Left ventricle myocardium superior (tissue), 1 donor: ENCODE measurements at places on chromosomes 11 and 22. TPM values are rescaled to one million over a fixed set of nuclear protein-coding genes. Genes with fewer than 3 reads are reported as not detected.

- DNase-seq = no peak
Measured at GRCh38 chr11:48073031-48073861, 92.9 kb downstream of the PTPRJ start.

DNA sequence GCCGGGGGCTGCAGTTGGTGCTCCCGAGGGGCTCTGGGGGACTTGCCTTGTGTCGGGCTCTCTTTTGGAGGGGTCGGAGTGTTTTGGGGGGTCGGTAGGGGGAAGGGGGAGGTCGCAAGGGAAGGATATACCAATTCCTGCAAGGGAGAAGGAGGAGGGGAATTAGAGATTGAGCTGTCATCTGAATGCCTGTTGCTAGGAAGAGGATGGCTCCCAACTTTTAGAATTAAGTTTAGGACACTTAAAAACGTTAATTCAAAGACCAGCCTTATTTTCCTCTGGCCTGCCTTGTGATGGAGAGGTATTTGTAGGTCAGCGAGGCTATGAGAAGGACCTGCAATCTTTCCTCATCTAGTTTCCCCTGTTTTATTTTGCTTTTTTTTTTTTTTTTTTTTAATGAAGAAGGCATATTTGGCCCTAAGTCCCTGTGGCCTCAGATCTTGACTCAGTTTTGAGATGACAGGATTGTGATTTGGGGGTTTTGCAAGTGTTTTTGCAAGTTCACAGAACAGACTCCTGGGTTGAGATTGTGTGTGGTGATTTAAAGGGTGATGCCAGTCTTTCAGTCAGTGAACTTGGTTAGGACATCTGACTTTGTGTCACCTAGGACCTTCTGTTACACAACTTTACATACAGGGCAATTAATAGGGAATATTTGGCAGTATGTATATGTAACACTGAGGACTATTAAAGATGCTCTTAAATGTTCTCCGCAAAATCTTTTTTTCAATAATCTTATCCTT is 672 bp downstream of the TMEM135 start:
- no peak for DNase-seq

DNA sequence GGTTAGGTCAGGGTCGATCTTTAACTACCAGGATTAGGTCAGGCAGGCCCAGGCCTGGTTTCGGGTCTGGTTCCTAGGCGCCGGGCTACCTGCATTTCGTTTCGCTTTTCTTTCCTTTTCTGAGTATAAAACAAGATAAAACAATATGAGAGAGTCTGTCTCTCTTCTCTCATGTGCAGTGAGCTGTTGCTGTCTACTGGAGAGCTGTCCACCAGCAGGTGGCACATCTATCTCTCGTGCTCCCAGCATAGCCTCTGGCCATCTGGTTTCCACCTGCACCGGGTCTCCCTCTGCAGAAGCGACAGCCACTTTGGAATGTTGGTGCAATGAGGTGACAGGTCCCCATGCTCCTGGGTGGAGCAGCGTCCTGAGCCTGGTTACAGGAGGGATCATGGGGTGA is 27.6 kb downstream of the RIBC2 start:
- peak; percentile 73 for DNase-seq

DNA sequence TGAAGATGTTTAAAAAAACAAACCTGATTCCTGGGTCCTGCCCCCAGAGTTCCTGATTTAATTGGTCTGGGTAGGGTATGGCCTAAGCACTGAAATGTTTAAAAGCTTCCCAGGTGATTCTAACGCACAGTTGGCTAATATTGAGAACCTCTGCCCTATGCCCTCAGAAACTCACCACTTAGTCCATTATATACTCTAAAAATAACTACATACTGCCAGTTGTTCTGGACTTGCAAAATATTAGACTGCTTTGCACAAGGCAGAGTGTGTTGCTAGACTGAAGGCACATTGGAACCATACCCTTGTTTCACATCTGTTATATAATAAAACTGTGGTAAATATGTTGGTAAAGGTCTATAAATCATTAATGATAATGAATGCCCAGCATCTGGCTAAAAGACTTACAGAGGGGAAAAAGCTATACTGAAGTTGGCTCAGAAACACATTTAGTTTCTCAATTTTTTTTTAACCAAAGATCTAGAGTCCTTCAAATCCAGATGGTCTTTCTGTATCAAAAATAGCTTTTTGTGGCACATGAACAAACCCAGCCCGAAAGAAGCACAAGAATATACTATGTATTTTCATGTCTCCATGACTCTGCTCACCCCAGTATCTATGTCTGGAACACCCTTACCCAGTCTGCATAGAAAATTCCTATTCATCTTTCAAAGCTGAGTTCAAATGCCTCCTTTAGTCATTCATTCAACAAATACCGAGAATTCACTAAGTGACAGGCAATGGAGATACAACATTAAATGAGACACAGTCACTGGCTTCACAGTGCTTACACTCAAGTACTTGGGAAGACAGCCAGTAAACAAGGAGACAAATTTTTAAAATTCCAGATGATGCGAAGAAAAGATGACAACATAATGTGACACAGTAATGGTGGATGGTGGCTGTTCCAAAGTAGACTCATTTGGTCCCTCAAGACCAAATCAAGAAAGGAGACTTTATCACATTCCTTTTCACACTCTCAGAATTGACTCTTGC is 44.1 kb downstream of the RBFOX2 start:
- DNase-seq = no peak

DNA sequence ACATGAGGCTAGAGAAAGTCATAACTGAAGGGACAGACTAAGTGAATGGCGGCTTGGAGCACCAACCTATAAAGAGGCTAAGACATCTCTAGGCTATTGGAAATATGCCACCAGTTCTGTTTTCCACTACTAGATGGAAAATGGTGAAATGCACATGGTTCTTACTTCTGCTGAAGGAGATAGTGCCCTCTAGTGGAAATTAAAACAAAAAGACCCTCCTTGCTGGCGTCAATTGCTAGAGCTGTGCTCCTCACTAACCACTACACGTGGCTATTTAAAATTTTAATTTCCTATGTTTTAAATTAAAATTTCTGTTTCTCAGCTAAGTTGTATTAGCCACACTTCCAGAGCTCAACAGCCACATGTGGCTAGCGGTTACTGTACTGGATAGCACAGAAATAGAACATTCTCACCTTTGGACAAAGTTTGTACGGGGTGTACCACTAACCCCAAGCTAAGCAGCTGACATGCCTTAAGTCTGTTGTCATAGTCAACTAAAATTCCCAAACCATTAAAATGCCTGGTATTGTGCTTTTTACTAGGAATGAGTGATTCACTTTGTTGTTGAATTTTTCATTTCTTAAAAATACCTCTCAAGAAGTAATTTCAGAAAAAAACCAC is 34.1 kb upstream of the CALCA start:
- no peak for DNase-seq

GRCh38 chr22:41777749-41778425 is 22.6 kb upstream of the CCDC134 start:
- no peak for DNase-seq

DNA sequence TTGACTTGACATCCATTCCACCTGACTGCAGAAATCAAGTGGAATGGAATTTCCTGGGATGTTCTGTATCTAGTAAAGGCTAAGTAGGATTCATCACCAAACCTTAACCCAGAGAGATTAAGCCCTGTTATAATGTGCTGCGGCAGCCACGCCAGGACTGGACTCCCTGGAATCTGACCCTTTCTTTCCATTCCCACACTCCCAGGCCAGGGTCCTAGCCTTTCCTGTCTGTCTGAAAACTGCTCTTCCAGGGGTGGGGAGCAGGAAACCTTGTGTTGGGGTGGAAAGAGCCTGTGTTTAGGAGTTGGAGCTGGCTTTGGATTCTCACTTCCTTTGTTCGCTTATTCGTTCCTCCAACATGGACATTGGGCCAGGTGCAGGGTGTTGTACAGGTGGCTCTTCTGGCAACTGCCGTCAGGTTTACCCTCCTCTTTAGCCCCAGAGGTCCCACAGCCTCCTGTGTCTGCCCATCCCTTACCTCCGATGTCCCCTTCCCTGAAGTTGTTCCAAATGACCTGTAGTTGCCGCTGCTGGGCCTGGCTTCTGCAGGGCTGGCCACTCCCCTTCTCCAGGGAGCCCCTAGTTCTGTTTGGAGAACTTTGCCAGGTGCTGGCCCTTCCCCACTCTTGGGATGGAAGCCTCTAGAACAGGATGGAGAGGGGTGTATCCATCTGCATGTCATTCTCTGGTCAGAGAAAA is 20.5 kb upstream of the PARVB start:
- no peak for DNase-seq

DNA sequence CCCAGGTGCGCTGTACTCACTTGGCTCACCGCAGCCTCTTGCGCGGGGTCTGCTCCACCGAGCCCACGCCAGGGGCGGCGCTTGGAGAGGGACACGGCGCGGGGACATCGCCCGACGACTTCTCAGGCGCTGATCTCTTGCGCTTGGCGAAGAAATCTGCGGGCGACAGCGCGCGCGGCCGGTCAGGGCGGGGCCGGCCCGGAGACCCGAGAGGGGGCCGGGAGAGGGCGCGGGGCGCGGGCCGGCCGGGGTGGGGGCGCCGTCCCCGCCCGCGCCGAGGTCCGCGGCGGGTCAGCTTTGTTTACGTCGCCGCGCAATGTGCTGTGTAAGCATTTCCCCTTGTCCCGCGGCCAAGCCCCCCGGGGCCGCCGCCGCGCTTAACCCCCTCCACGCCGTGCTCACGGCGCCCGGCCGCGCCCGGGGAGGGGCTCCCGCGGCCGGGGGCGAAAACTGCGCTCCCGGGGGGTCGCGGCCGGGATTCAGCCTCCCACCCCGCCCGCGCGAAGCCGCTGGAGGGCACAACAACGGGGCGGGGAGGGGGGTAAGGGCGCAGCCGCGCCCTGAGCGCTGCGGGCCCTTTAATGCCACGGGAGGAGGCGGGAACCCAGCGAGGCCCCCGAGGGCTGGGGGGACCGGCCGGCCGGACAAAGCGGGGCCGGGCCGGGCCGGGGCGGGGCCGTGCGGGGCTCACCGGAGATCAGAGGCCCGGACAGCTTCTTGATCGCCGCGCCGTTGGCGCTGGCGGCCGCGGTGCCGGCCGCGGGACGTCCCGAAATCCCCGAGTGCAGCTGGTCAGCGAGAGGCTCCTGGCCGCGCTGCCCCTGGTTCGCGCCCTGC is 1.4 kb downstream of the CDKN1C start:
- peak; percentile 82 for DNase-seq

GRCh38 chr11:9016916-9017642 is 13.3 kb upstream of the NRIP3 start:
- DNase-seq = no peak

GRCh38 chr11:7435176-7435575 is 50.1 kb upstream of the OLFML1 start:
- no peak for DNase-seq

DNA sequence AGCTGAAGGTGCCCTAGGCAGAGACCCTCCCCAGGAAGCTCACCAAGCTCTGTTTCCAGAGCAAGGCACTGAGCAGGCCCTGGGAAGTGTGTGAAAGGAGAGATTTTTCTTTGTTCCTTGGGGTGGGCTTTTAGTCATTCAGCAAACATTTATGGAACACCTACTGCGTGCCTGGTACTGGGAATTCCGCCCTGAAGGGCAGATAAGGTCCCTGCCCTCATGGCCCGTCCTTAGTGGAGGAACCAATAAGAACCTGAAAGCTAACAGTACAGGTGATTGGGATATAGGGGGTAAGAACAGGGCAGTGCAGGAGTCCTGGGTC is 3.9 kb downstream of the TMEM134 start:
- no peak for DNase-seq

DNA sequence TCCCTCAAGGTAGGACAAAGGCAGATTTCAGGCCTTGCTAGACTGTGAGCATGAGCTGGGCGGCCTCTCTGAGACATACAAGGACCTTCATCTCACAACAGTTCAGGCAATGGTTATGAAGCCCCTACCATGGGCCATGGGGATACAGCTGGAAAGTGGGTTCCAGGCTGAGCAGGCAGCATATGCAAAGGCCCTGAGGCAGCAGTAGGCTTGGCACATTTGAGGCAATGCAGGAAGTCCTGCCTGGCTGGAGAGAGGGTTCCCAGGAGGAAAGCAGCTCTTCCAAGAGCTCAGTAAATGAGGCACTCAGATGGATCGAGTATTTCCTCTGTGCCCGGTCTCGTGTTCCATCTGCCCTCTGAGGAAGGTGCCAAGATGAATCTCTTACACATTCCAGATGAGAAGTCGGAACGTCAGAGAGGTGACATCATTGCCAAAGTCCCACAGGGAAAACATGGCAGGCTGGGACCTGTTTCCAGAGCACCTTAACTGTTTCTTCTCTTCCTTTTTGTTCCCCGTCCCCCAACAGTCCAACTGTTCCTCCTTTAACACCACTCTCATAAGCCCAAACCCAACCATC is 388.6 kb downstream of the MN1 start:
- no peak for DNase-seq

- no peak for DNase-seq
Measured at GRCh38 chr22:50399751-50400331, 56.7 kb downstream of the PPP6R2 start.

GRCh38 chr11:31809857-31810778 is 1.0 kb downstream of the PAX6 start:
- no peak for DNase-seq

DNA sequence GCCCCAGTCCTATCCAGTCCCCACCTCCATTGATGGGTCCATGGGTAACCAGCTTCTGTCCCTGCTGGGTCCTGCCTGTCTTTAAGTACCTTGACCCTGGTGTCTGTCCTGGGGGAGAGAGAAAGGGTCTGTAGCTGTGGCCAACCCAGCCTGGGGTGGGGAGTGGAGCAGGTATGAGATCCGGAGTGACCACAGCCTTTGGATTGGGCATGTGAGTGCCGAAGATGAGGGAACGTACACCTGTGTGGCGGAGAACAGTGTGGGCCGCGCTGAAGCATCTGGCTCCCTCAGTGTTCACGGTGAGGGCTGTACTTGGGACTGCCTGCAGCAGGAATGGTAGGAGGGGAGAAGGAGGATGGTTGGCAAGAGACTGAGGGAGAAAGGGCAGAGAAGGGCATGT is 5.2 kb downstream of the ROBO3 start:
- no peak for DNase-seq

DNA sequence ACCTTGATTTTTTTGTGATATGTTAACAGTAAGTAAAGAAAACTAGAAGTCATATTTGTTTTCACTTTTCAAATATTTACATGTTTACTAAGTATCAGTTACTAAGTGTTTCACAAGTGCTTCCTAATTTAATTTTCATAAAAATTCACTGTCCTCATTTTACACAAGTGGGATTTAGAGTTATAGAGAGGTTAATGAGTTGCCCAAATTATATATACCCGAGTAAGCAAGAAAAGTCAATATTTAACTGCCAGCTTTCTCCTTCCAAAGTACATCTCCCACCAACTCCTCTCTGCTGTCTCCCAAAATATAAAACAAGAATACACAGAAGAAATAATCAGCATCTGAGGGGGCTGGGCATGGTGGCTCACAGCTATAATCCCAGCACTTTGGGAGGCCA is 896.7 kb upstream of the ANO3 start:
- no peak for DNase-seq

GRCh38 chr11:61480994-61481335 is 27.6 kb upstream of the LRRC10B start:
- peak; percentile 43 for DNase-seq

GRCh38 chr11:19463976-19464375 is 223.2 kb upstream of the E2F8 start:
- no peak for DNase-seq

- peak; percentile 50 for DNase-seq
Measured at GRCh38 chr22:26570864-26571525, 18.9 kb downstream of the TPST2 start.

GRCh38 chr11:1753229-1753928 is 3.0 kb upstream of the IFITM10 start:
- no peak for DNase-seq

TYR gene
- total RNA-seq = not detected

GGA1 gene
- 28.5 TPM for total RNA-seq

CYB5R2 gene
- total RNA-seq = 1.2 TPM

E2F8 gene
- 5.8 TPM for total RNA-seq

ZW10 gene
- 10.7 TPM for total RNA-seq

CAPN5 gene
- 2.5 TPM for total RNA-seq

OR2D2 gene
- not detected for total RNA-seq
